OCI-M1 (cell line): ENCODE measurements at places on chromosomes 2 and 18.

DNA sequence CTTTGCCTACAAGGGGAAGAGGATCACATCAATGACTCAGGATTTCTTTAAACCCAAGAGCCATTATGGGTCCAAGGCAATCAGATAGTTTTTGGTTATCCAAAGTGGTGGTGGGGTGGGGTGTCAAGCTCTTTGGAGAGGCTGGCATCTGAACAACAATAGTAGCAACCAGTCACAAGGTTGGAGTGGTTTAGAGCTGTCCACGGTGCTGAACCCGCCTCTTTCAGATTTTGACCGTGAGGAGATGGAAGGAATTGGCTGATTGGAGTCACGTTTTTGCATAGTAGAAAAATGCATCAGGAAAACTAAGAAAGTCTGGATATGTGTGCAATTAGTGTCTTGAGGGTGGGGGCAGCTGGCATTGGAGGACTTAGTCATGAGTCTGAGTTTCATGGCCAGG lies 159.9 kb downstream of the LOXHD1 start:
- DNase-seq = peak; percentile 65

- no peak for DNase-seq
Measured at GRCh38 chr2:46978723-46979122, 63.1 kb upstream of the MCFD2 start.

GRCh38 chr2:135904341-135904989 lies 28.2 kb upstream of the MCM6 start:
- DNase-seq = peak; percentile 45

DNA sequence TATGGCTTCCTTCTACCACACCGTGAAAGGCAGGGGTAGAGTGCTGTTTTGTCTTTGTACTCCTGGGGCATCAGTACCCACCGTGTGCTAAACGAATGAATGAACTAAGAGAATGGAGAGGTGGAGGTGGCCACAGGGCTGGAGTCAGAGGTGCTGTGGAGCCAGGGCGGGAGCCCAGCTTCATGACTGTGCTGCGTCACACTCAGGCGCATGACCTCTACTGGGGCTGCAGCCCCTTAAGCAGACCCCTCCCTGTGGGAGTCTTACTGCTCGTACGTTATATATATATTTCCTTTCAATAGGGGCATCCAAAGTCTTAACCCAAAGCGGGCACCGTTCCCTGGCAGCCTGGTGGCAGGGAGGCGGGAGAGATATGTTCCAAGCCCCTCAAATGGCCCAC lies 18.0 kb upstream of the LBH start:
- DNase-seq = no peak

DNA sequence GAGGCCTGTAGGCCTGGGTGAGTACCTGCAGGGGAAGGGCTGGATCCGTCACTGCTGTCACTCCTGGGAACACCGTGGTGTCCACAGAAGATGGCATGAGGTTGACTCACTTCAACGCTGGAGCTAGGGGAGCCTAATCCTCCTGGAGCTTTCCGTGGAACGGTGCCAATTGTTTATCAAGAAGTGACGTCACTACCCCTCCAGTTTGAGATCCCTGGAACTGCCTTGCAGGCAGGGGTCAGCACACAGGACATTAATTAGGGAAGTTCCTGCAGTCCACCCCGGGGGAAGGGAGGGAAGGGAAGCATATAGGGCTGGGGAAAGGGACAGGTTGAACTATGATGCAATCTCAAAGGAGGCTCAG lies 408.6 kb downstream of the GALR1 start:
- DNase-seq = no peak
